ENCODE measurements at places on chromosomes 1 and 21.

DNA sequence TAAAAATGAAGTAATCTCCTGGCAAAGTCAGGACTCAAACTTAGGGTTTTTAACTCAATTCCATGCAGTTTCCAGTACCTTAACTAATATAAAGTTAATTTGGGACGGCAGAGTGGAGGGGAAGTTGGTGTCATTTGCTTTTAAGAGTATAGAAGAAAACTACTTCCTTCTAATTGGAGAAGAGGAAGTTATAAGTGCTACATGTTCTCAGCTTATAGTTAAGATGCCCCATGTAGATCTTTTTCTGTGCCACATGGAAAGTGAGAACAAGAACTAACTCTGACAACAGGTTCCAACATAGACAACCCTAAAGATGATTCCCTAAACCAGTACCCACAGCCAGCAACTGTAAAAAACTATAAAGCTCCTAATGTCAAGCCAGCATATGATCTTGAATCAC, 11.5 kb downstream of the RRAGC start:
- DNase-seq, result no peak

DNA sequence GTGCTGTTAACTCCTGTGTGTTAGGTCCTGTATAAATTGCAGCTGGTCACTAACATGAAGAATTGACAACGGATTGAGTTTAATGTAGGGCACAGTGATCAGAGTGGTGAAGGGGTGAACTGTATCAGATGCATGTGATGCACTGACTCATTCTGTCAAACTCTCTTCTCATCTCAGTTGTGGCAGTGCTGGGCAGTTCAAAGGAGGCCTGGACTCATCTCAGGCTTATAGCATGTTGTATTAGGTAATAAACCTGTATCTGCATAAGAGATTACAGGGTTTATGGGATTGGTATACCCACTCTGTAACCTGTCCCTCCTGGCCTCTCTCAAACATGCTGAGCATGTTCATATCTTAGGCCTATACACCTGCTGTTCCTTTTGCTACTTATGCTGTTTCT, 12.4 kb upstream of the GBP3 start:
- DNase-seq, result no peak

DNA sequence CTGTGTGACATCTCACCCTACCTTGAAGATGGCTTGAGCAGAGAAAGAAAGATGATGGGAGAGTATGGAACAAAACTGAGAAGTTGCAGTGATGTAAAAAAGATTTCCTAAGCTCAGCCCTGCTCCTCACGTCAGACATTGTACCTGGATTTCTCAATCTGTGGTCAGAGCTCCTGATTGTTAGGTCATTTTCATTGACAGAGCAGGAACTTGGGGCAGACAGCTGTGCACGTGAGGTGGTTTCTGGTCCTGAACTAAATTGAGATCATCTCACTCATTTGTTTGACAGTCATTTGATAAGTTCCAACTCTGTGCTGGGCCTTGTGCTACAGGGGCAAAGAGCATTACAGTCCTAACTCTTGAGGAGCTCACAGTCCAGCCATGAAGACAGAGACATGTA, 10.2 kb downstream of the TRAF3IP3 start:
- no peak for DNase-seq

- DNase-seq, result no peak
Measured at GRCh38 chr1:43930168-43930948, 3.2 kb upstream of the ARTN start.

DNA sequence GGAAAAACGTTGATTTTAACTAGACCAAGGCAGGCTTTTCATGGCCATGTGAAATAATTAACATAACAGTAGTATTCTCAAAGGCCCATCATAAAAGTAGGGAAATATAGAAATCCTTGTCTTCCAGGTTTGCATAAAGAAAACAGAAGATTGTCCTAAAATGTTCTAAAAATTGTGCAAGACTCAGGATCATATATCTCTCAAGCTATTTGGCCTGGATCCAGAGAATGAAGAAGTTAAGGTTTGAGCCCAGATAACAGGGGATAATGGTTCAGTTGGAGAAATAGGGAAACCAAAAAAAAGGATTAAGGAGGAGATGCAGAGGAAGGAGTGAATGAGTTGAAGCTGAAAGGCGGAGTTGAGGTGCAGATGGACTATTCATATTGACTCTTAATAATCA, 555.5 kb upstream of the NR5A2 start:
- no peak for DNase-seq

DNA sequence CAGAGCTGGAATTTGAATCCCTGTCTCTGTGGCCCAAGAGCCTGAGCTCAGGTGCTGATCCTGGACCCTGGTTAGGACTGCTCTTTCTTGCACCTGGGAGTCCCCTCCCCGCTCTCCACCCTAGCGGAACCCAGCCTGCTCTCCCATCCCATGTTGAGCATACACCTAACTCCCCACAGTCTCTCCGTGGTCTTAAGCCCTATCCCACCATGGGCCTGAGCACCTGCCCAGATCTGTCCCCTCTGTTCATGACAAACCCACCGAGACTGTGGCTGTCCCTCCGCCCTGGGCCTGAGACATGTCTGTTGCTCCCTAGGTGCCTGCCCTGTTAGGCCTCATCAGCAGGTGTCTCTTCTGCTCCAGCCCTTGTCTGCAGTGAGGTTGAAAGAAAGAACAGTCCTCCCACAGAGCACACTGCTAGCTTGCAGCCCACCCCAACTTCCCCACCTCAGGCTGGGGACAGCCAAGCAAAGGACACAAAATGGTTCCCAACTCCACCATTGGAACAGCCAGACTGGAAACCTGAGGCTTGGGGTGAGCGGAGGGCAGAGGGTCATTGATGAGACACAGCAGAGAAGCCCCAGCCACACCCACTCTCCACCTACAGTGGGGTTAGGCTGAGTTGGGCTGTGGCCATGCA, 118.5 kb downstream of the MATN1 start:
- no peak for DNase-seq

DNA sequence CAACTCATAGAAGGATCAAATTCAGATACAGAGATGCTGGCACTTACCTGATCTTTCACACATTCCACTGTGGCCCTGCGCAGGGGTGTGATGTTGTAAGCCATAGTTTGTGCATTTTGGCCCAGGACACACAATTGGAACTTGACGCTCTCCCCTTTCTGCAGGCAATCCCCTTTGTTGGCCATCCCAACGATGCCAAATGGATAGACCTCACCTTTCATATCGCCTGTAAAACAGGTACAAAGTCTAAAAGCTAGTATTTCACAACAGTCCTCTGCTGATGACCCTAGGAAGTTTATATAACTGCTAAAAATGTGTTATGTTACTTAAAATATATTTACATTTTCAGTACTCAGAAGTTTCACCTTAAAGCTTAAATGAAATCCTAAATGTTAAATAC, 3.9 kb upstream of the NRAS start:
- no peak for DNase-seq

DNA sequence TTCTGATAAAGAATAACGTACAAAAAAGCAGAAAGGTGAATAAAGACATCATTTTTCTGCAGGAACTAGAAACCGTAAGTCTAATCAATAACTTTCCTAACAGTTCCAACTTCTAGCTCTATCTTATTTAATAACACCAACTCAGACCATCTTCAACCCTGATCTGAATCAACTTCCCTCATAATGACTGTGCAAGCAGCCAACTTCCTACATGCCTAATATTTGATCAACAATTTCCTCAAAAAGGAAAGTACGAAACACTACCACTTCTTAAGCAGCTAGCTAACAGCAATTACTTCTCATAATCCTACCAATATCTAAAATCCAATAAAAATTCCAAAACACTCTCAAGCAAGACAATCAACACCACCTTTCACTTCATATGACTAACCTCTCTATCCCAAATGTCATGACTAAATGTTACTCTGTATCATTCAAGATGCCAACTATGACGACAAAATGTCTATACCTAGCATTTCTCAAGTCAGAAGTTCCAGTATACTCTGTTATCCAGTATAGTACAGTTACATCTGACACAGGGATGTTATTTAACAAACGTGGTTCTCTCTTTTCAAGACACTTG, 1.7 kb downstream of the COP1 start:
- DNase-seq, result no peak

- no peak for DNase-seq
Measured at GRCh38 chr1:65505547-65506300, 85.3 kb downstream of the LEPR start.

DNA sequence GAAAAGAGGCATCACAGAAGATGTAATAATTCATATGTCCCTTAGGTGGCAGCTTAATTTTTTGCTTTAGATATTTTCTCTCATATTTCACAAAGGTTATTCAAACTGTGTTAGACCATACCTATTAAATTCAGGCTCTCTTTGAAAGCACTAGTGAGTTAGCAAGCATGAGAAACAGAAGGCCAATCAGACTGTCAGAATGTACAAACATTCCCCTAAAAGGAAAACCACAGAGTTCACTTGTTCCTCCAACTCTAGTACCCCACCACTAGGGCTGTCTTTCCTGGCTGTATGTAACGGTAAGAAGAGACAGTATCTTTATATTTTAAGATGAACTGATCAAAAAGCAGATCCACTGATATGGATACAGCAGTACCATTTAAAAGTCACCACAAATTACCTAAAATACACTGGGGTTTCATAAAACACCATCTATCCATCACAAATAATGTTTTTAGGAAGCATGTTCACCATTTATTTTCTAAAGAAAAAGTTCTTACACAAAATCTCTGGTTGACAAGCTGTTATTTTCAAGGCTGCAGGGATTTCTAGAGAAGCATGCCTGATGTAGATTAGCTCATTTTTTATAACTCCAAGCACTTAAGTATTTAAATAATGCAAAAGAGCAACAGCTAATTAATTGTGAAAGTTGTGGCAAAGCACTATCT, 1.8 kb downstream of the ARPC5 start:
- DNase-seq, result peak; percentile 65

DNA sequence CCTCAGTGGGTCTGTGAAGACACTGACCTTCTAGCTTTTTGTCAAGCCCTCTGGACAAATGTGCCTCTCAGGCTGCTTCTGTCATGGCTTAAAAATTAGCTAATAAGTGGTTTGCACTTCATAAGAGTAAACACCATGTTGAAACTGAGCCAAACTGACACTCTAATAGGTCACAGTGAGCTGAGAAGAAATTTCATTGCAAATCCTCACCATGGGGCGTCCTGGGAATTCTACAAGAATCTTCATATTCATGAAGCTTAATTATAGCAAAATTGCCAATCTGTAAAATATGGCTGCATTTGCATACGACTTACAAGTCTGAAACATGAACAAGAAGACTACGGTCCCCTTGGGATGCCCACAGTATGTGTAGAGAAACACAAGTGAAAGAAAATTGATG, 188.6 kb downstream of the DSCAM start:
- no peak for DNase-seq
